ENCODE measurements at places on chromosomes 3 and 15. TPM values are rescaled to one million over a fixed set of nuclear protein-coding genes. Genes with fewer than 3 reads are reported as not detected.

Gene GCNT3
- 506 TPM for total RNA-seq

Gene TEX264
- total RNA-seq, result 53.2 TPM

Gene FEZF2
- not detected for total RNA-seq

Gene MST1R
- 124 TPM for total RNA-seq

Gene GOLGA6B
- not detected for total RNA-seq

Gene IL5RA
- total RNA-seq, result 0.14 TPM

Gene CFAP100
- total RNA-seq, result not detected

Gene TUSC7
- not detected for total RNA-seq

GRCh38 chr3:136173939-136174490, 22.1 kb downstream of the MSL2 start:
- DNase-seq, result no peak

- DNase-seq, result no peak
These were observed 135.8 kb downstream of the NEK11 start for GRCh38 chr3:131162516-131162915.

GRCh38 chr3:189239616-189240015, 67.8 kb downstream of the TPRG1 start:
- no peak for DNase-seq

- DNase-seq, result no peak
These were observed 163.0 kb upstream of the SLC2A2 start for GRCh38 chr3:171189394-171190080.

- DNase-seq, result no peak
These were observed 226.7 kb downstream of the ZMAT3 start for GRCh38 chr3:178844916-178845315.

DNA sequence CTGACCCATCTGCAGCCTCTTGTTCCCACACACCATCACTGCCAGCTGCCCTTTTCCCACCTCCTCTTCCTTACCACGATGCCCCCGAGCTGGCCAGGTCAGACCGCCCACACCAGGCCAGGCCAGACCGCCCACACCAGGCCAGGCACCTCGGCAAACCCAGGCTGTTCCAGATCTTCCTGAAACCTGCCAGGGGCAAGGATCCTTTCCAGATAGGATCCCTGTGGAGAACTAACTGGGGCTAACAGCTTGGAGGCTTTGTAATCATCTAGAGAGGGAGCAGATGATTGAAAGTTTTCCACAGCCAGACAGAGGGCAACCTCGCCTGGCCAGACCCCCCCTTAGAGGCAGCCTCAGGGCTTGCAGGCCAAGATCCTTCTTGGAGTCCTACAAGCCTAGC, 287.3 kb upstream of the TLE3 start:
- DNase-seq, result no peak

GRCh38 chr3:131794766-131795388, 239.9 kb downstream of the CPNE4 start:
- no peak for DNase-seq

DNA sequence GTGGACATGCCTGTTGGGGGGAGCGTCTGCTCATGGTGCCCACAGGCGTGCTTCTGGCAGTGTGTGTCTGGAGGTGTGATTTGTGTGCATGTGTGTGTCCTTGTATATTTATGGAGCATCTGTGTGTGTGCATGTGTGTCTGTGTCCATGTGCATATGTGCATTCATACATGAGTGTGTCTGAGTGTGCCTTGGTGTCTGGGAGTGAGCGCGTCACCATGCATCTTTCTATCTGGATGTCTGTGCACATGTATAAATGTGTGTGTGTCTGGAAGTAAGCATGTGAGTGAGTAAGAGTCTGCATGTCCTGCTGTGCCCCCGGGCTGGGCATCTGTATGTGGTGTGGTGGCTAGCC, 58.1 kb upstream of the PRR23E start:
- DNase-seq, result no peak

DNA sequence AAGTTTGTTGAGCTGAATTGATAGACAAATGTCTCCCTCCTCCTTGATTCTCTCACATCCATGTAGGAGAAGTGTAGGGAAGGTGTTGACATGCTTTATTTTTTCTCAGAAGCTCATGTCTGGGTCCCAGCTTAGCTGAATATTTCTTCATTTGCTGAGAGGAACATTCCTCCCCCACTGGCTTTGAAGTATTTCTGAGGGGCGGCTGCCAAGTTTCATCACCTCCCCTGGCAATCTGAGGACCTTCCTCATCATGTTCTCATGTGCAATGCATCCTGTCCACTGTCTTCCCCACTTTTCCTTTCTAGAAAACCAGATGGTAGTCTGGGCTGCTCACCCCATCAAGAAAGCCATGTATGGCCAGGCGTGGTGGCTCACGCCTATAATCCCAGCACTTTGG, 168.9 kb upstream of the RGMA start:
- no peak for DNase-seq

DNA sequence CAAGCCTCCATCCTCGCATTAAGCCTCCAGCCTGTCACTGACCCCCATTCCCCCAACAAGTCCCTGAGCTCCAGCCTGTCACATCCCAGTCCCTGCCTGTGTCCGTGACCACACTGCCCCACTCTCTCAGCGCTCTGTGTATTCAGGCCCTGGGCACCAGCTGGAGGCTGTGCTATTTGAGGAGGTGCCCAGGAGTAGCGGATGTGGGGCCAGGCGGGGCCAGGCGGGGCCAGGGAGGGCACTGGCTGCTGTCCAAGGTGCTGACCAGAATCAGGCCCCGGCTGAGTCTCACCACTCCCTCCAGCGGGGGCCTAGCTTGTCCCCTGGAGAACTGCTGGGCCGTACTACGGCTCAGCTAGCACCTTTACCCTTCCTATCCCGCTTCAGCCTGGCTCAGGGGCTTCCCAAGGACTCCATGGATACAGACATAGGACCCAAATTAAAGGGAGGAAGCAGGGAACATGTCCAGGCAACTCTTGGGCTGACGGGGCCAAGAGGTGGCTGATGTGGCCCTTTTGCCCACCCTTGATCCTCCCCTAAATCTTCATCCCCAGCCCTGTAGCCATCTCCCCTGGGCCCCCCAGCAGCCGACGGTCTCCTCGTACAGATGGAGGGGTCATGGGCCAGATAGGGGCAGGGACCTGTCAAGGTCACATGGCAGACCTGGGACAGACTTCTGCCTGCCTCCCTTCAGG, 1.1 kb downstream of the HHATL start:
- DNase-seq, result peak; percentile 59

- DNase-seq, result no peak
These were observed 15.7 kb upstream of the MEF2A start for GRCh38 chr15:99550077-99550476.

DNA sequence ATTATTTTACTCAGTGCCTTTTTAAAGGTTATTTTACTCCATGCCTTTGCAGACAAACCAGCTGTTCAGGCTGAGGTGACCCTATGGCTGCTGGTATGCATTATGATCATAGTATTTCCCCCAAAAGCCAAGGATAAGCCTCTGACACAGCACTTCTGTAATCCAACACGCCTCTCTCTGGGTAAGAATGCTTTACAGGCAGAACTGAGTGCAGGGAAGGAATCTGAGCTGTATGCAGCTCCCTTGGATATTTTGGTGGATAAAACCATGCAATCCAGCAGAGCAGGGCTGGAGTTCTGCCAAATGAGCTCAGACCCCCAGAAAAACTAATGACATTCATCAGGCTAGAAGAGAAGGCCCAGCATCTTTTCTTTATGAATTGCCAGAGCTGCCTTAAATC, 11.7 kb upstream of the MAP1A start:
- DNase-seq, result no peak

- no peak for DNase-seq
These were observed 307.7 kb downstream of the IL5RA start for GRCh38 chr3:2802429-2802828.

GRCh38 chr3:89702404-89702803, 595.0 kb downstream of the EPHA3 start:
- DNase-seq, result no peak

- no peak for DNase-seq
These were observed 82.0 kb upstream of the WNT5A start for GRCh38 chr3:55569033-55569599.

- no peak for DNase-seq
These were observed 466.9 kb downstream of the NAALADL2 start for GRCh38 chr3:175326041-175326440.
